Right atrium auricular region (tissue), 2 donors: ENCODE measurements at places on chromosomes 2 and 18. TPM values are rescaled to one million over a fixed set of nuclear protein-coding genes. Genes with fewer than 3 reads are reported as not detected.

- no peak for DNase-seq
These were observed 251.5 kb upstream of the NXPH2 start for GRCh38 chr2:139031722-139032121.

GRCh38 chr2:65453916-65454315, 21.5 kb upstream of the SPRED2 start:
- DNase-seq = no peak

The SLC14A1 gene
- 23.9 TPM for total RNA-seq

DNA sequence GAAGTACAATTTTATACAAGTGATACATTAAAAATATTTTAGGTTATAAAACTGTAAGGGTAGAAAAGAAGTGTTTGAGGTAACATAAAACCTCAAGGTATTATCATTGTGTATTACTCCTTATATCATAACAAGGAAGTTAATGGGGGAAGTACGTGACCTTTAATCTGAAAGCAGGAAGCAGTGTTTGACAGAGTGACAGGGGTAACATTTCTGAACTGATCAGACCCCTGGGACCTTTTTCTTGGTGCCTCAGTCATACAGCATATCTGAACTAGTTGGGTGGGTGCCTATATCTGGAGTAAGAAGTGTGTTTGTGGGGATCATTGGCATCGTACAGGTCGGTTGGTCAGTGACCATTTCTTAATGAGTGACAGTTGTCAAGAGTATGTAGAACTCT, 43.0 kb downstream of the MALT1 start:
- no peak for DNase-seq

DNA sequence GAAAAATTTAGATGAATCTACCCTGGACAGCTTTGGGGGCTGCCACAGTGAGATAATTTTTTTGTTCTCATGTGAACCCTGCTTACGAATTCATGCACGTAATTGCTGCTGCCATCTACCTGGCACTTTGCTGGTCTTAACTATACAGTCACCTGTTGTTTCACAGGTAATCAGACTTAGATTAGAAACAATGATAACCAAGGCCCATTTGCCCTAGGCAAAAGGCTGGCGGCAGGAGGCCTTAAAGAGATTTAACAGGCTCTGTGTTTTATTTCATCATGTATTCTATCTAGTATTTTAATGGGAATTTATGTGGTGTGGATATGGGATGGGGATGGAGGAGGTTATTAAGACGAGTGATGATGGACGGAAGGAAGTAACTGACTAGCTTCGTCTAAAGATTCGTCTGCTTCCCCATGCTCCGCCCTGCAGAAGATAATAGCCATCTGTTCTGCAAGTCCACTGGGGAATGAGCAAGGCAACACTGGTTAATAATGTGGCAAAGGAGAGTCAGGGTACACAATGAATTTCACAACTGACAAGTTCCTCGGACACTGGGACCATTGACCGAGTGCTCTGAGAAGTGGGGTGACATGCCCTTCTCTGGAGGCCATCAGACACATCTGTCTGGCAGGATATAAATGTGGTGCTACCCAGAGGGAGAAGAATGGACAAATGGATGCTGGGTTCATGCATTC, 291.8 kb upstream of the TNP1 start:
- DNase-seq = no peak

GRCh38 chr2:8654483-8654882, 27.4 kb upstream of the ID2 start:
- no peak for DNase-seq

DNA sequence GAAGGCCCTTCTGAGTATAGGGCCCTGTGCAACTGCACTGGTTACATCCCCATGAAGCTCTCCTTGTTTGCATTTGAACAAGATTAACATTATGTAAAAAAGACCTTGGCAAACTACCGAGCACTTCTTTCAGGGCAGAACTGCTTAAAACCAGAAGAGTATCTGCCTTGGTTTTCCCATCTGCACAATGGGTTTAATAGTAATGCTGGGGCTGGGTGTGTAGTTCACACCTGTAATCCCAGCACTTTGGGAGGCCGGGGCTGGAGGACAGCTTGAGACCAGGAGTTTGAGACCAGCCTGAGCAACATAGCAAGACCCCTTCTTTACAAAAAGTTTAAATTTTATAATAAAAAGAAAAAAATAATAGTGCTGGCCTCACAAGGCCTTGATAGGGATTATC, 8.5 kb downstream of the PLA2R1 start:
- DNase-seq = no peak

GRCh38 chr2:193240752-193241151, 1046.0 kb upstream of the TMEFF2 start:
- DNase-seq = no peak

The ASTL gene
- not detected for total RNA-seq

DNA sequence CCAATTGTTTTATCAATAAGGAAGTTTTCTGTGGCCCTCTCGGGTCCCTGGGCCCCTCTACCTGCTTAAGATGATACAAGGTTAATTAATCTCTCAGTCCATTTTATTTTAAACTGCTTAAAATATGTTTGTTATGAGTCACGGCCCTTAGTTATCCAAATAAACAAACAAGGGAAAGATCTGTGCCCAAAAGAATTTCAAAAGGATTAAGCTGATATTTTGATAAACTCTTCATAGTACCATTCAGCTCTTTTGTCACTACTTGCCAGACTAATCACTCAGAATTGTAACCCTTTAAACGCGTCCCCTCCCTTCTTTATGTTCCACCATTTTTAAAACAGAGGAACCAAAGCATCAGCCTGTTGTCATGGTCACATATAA, 144.7 kb upstream of the STK17B start:
- DNase-seq = no peak

DNA sequence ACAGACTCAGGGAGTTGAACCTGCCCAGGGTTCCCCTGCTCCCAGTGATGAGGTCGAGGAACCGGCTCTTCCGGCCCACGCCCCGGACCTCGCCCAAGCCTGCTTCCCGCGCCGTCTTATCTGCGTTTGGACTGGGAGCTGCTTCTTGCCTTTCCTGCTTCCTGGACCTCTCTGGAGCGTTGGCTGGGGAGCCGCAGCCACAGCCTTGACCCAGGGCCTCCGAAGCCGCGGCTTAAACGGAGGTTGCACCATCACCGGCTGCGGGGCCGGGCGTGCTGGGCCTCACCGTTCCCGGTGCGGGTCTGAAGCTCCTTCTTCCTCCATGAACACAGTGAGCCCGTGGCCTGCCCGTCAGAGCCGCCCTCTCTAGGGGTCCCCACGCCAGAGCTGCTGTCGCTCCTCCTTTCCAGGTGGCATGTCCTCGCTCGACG, 13.3 kb downstream of the NTSR2 start:
- DNase-seq = no peak

DNA sequence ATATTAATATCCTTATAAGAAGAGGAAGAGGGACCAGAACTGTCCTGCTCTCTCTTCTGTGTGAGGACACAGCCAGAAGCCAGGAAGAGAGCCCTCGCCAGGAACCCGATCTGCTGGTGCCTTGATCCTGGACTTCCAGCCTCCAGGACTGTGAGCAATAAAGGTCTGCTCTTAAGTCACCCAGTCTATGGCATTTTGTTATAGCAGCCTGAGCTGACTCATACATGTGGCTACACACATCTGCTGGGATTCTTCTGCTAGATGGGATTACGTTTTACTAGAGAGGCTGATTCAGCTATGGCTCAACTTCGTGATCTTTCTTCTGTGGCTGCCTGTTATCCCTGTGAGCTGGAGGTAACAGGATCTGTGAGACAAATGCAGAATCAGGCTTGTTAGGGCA, 29.6 kb downstream of the ARL4C start:
- DNase-seq = no peak

DNA sequence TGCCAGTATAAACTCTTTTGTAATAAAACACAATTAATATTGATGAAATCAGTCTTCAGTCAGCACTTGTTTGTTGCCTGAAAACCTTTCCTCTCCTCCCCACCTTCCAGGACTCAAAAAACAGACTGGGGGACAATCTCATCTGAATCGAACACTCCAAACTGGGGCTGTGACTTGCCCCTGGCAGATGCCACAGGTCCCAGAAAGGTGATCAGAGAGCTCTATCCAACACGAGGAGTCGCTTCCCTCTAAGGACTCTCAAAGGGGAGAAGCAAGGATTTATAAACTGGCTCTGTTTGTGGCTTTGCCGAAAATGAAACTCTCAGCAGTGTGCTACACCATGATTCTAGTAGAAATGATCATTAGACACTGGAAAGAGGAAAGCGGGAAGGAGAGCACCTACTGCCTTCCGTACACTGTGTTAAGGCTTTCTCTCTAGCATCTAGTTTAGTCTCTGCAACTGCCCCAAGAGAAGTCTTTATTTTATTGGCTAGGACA, 199.2 kb downstream of the TGIF1 start:
- no peak for DNase-seq

The ABCG8 gene
- not detected for total RNA-seq

DNA sequence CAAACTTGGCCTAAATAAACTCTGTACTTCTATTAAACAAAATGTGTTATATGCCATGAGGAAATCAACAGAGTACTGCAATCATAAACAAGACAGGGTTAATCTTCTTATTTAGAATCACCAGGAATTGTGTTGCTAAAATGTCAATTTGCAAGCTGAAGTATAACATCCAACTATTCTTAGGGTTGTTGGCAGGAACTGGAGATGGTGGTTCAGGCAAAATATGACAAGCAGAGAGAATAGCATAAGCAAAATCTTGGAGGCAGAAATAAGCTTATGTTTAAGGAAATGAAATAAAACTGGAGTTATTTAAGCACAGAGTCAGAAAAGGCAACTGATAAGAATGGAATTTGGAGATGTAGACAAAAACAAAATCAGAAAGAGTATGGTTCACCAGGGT, 463.8 kb upstream of the SLC8A1 start:
- DNase-seq = no peak

- no peak for DNase-seq
These were observed 216.1 kb downstream of the HAUS1 start for GRCh38 chr18:46320297-46320696.

The DPP4 gene
- 4.5 TPM for total RNA-seq

DNA sequence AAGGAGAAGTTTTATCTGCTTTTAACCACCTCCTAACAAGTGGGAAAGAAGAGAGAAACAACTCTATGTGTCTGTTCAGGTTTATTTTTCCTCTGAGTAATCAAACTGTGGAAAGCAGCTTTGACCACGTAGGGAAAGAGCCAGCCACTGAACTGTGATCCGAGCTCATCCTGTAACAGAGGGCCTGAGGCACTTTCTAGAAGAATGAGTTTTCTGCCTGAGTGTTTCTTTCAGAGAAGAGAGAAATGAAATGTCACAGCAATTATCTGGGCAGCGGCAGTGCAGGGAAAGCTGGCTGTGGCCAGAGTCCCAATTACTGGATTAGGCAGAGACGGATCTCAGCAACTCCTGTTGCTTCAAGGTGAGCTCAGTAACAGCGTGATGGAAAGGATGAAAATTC, 151.9 kb downstream of the CD226 start:
- no peak for DNase-seq

DNA sequence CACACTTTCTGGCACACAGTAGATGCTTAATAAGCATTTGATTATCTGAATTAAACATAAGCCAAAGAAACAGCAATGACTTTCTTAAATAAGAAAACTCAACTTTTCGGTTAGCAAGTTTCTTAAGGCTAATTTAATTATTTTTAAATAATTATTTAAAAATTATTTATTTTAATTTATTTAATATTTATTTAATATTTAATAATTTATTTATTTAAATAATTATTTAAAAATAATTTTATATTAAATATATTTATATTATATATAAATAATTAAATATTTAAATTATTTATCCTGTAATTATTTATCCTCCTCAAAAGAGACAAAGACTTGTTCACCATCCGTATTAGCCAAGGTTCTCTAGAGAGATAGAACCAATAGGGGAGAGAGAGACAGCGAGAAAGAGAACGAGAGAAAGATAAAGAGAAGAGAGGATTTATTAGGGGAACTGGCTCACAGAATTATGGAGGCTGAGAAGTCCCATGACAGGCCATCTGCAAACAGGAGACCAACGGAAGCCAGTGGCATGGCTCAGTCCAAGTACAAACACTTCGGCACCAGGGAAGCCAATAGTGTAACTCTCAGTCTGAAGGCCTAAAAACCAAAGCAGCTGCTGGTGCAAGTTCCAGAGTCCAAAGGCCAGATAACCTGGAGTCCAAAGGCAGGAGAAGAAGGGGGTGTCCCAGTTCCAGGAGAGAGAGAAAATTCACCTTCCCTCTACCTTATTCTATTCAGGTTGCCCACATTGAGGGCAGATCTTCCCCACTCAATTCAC, 125.3 kb downstream of the METTL8 start:
- DNase-seq = no peak

DNA sequence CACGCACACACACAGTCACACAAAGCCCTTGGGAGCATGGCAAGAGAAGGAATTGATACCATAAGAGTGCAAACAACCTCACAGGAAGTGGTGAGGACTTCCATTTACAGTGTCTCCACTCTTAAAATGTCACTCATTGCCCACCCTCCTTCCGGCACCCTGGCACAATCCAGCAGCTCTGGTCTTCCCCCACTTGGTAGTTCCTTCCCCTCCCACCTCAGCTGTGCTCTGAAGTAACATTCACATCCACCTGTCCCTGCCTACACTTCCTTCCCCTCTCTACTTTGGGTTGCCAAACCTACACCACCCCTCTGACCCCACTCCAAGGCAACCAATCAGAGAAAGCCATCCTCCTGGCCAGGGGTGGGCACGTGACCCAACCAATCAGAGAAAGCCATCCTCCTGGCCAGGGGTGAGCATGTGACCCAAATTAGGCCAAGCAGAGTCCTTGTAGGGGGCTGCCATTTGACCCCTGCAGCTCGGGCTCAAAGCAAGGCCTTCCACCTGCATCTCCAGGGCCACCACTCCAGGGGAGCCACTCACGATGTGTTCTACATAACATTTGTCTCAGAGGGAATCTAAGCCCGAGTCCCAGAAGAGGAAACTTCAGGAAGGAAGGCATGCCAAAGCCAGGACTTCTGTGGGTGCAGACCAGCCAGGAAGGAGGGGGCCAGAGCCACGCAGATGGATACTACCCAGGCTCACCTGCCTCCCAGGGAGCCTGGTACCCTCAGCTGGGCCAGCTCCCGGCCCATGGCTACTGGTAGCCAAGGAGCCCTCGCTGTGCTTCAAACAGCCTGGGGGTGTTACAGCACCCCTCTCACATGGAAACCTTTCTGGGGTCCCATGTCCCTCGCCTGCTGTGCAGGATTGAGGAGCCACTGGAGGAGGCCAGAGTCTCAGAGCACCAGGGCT, 21.2 kb downstream of the CYP26B1 start:
- no peak for DNase-seq

DNA sequence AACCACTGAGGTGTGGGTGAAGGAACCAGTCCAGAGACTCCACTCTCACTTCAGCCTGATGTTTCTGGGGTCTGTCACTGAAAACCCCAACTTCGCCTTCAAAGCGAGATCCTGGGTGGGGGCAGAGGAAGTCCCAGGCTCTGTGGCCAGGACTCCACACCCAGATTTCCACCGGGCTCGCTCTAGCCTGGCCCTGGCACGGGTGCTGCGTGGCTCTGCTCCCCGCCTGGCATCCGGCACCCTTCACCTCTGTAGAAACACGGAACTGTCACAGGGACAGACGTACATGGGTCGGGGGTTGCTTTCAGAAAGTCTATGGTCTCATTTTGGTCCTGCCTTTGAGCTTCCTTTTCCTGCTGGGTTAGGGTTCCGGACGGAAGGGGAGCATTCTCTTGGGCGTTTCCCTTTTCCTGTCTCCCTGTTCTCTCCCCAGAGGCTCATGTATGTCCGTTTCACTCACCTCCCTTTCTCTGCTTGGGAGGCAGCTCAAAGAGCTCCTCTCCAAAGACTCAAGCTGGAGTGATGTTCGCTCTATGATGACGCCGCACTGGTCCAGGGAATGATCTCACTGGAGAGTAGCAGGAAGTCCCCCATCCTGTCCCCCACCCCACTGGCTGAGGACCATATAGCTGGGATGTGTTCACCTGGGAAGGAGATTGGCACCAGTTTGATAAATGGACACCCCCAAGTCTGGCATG, 41.5 kb downstream of the ODC1 start:
- DNase-seq = no peak

The PRSS56 gene
- total RNA-seq = 0.20 TPM

The TWIST2 gene
- 6.2 TPM for total RNA-seq

The SPATA3 gene
- not detected for total RNA-seq

The SERPINB13 gene
- not detected for total RNA-seq
